ENCODE measurements at places on chromosomes 2 and 18.

GRCh38 chr2:119701352-119701751 is 22.4 kb downstream of the TMEM177 start:
- H3K4me1 ChIP-seq: peaks cover 4% of the 10 kb centered on the region
- no peaks in the 10 kb centered on the region for H3K36me3 ChIP-seq
- H3K27ac ChIP-seq: no peak overlapping the region
- H3K4me3 ChIP-seq: no peak overlapping the region
- no peak for DNase-seq
- peaks cover 12% of the 10 kb centered on the region for H3K27me3 ChIP-seq

- no peaks in the 10 kb centered on the region for H3K36me3 ChIP-seq
- H3K4me1 ChIP-seq: peaks cover 9% of the 10 kb centered on the region
- no peaks in the 10 kb centered on the region for H3K27me3 ChIP-seq
- H3K4me3 ChIP-seq: no peak overlapping the region
Measured at GRCh38 chr18:1464444-1465217, 560.0 kb downstream of the ADCYAP1 start.

- no peak for DNase-seq
- no peaks in the 10 kb centered on the region for H3K36me3 ChIP-seq
- no peak overlapping the region for H3K27ac ChIP-seq
- H3K4me3 ChIP-seq: no peak overlapping the region
Measured at GRCh38 chr2:101114268-101114783, 36.9 kb downstream of the TBC1D8 start.

DNA sequence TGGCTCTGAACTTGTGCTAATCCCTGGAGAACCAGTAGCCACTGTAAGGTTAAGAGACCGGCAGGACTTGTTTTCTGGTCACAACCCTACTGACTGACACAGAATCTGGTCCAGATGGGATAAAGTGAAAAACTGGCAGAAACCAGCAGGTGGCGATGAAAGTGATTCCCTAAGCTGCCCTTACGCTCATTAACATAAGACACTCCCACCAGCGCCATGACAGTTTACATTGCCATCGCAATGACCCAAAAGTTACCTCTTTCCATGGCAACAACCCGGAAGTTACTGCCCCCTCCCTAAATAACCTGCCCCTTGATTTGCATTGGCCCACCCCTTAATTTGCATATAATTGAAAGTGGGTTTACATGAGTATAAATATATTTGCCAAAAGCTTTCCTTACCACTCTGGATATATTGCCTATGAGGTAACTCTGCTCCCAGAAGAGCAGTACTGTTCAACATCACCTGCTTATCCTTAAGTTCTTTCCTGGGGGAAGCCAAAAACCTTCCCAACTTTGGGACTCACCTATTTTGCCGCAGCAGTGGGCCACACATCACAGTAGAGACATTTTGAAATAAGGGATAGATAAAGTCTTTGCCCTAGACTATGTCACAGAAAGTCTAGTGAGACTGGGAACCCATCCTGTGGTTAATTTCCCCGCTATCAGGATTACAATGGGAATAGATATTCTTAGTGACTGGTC is 35.8 kb upstream of the AFF3 start:
- peak; percentile 52 for DNase-seq
- H3K4me3 ChIP-seq: no peak overlapping the region
- no peaks in the 10 kb centered on the region for H3K36me3 ChIP-seq
- H3K27me3 ChIP-seq: peaks cover 17% of the 10 kb centered on the region

DNA sequence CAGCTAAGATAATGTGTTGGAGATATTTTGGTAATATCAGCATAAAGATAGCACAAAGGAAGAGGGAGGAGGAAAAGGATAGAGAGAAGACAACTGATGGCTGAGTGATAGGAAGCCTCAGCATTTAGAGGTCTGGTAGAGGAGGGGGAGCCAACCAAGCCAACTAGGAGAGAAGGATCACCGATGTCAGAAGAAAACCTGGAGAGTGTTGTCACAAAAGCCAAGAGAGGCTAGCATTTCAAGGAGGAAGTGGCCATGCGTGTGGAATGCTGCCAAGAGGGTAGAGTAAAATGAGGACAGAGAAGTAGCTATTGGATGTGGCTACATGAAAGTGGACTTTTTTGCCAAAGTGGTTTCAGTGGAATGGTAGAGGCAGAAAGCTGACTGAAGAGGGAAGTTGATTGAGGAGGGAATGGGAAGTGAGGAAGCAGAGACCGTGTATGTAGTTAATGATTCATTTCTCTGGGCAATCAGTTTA is 34.3 kb downstream of the LCLAT1 start:
- H3K4me3 ChIP-seq: no peak overlapping the region
- DNase-seq: peak; percentile 45
- H3K27ac ChIP-seq: peak overlapping the region; percentile 39
- no peaks in the 10 kb centered on the region for H3K4me1 ChIP-seq
- peaks cover 7% of the 10 kb centered on the region for H3K36me3 ChIP-seq
- H3K27me3 ChIP-seq: no peaks in the 10 kb centered on the region
